ENCODE measurements at places on chromosomes 13 and 19. TPM values are rescaled to one million over a fixed set of nuclear protein-coding genes. Genes with fewer than 3 reads are reported as not detected.

DNA sequence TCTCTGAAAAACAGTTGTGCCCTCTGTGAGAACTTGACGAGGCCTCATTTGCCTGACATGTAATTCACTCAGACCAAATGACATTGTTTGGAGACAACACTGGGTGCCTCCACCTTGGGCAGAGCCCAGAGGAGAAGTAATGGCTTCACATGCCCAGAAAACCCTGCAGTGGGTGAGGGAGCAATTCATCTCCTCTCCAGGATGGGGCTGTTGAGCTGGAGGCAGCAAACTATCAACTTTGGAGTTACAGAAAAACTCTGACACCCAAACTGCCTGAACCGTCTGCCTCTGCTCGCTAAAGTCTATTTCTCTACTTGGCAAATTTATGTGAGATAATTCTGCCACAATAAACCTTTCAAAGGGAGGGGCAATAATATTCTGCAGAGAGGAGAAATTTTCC, 146.9 kb downstream of the DCLK1 start:
- DNase-seq = no peak

- DNase-seq = no peak
Observed at GRCh38 chr13:77528834-77529500, 6.5 kb upstream of the SCEL start.

Gene LPAR2
- total RNA-seq = 44.5 TPM

DNA sequence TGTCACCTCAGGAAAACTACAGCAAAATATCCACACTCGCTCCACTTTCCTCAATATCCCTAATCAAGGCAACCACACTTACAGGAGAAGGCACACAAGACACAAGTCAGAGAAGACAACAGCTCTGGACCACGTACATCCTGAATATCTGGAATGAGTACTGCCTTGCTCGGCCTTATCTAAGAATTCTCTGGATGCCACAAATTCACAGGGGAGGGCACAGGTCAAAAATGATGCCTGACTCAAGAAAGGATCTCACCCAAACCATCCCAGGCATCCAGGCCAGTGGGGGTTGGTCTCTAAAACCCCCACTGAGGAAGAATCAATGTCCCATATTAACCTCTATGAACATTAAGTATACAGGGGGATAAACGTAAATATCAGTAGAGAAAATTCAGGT, 29.9 kb downstream of the ATP7B start:
- DNase-seq = no peak

DNA sequence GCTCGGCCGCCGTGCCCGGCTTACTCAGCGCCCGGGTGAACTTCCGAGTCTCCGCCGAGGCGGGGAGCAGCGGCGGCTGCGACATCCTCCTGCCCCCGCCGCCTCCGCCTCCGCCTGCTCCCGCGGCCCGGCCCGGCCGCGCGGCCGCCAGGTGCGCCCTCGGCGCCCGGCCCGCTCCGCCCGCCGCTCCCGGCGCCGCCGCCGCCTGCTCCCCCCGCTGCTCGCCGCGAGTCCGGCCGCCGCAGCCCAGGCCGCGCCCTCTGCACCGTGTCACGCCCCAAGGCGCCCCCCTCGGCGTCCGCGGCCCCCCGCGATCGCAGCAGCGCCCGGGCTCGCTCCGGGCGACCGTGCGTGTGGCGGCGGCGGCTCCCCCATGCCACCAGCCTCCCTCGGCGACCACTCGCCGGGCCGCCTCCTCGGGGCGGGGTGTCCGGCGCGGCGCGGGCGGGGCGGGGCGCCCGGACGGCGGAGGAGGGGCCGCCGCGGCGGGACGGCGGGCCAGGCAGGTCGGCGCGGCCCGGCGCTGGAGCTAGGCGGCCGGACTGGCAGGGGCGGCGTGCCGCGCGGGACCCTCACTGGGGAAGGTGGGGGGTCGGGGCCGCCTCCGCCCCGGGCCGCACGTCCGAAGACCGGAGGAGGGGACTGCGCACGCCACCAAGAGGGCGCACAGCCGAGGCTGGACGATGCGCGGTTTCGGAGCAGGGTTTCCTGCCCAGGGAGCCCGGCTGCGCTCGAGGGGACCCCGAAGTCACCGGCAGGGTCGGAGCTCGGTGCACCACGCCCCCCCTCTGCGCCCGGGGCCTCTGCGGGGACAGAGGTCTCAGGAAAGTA, 108.6 kb upstream of the DOCK9 start:
- peak; percentile 49 for DNase-seq

DNA sequence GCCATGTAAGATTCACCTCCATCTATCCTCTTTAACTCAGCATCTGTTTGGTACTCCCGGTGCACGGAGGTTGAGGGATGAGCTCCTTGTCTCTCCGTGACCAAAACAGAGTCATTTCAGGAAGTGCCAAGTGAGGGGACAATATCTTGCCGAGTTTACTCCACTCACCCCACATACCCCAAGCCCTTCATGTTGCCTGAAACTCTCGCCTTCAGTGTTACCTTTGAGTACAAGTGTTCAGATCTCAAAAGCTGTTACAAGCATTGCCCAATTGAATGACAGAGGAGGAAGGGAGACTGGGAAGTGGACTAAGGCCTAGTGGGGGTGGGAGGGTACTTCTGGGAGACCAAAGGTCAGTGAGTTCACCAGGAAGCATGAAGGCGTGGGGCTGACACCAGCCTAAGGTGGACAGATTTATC, 6.0 kb upstream of the SIGLEC12 start:
- no peak for DNase-seq

DNA sequence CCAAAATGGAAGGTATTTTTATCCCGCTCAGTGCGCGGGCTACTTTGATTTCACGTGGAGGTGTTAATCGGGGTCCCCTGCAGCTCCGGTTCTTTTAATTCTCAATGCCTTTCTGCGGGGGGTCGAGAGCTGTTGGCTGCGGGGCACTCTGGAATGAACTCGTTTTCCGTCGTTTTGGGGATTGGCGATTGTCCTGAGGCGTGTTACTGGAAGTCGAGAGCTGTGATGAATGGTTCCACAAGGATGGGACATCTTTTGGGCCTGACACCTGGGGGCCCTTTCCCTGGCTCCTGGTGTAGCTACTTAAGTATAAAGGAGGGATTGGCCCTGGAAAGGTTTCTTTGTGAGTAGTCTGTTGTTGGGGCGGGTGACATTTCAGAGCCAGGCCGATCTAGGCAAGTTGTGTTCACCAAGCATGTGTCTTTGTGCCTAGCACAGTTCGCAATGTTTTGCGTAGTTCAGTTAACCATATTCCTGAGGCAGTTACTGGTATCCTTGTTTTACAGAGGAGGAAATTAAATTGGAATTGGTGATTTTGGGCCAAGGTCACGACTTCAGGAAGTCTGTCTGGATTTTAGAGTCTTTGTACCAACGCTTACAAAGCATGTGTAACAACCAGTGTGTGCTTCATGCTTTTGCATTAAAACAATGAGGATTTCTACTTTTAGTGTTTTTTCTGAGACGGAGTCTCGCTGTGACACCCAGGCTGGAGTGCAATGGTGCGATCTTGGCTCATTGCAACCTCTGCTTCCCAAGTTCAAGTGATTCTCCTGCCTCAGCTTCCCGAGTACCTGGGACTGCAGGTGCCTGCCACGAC, 846 bp downstream of the RPL13A start:
- no peak for DNase-seq

Gene PGLYRP2
- total RNA-seq = not detected

GRCh38 chr19:47681936-47682335, 31.3 kb upstream of the EHD2 start:
- DNase-seq = no peak

Gene PCDH9
- total RNA-seq = 0.25 TPM

Gene BCL2L12
- 140 TPM for total RNA-seq

DNA sequence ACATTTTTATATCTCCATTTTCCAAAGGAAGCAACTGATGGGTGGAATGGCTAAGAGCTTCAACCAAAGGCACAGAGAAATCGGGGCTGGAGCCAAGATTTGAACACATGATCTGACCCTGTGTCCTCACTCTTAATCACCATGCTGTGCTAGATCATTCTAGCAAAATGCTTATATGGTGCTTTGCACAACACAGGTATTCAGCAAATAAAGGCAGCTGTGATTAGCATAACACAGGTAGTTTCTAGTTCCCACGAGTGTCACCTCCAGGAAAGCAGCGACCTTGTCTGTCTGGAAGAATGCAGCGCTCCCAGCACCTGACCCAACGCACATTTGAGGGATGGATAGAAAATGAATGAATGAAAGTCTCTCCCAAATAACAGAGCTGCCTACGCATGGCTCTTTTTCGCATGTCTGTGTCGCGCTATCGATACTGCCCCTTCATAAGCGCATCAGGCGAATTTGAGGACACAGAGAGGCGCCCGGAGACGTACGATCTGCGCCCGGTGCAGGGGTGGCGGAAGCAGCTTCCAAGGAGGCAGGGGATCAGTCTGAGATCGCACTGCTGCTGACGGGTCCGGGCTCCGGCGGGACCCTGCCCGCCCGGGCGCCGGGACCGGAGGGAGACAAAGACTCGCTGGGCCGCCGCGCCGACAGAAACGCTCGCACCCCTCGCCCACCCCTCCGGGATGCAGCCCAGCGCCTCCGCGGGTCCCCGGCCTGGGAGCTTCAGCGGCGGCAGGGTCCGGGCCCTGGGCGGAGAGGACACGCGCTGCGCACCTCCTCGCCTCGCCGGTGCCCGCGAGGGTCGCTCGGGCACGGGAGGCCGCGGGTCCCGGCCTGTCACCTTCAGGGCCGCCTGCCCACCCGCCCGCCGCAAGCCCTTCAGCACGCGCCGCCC, 609 bp downstream of the EPS15L1 start:
- DNase-seq = no peak

Gene ZNF677
- total RNA-seq = 58.8 TPM

GRCh38 chr19:2014731-2015607, 545 bp downstream of the BTBD2 start:
- peak; percentile 48 for DNase-seq

Gene ALG5
- 19.6 TPM for total RNA-seq

GRCh38 chr19:10617409-10618121, 7.8 kb upstream of the SLC44A2 start:
- no peak for DNase-seq

- no peak for DNase-seq
Observed at GRCh38 chr19:49878744-49879070, 1.2 kb downstream of the TBC1D17 start.

DNA sequence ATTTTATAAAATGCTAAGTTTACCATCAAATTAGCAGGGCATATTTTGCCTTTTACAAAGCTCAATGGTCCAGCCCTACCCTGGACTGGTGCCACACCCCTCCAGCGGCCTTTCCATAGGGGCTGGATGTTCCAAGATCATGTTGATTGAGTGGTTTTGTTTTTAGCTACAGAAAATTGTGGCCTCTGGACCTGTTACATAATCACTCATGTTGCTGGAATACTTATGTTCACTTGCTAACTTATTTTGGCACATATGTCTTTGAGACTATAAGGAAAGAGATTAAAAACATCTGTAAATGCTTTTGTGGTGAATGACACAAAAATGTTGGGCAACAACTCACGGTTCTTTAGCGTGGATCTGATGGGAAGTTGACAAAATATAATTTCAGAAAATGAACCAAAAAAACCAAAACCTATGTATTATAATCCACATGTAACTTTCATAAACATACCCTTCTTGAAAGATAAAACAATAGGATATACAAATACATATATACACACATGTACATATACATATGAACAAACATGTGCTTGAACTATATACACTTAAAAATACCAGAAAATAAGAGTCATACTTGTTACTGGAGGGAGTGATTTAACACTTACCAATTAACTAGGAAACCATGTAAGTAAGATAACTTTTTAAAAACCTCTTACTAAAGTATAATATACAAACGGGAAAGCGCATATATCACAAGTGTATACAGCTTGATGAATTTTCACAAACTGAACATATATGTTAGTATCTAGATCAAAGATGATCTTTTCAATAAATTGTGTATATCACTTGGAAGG, 46.6 kb upstream of the SLC15A1 start:
- no peak for DNase-seq

Gene C1QTNF9
- total RNA-seq = not detected

Gene ATP4A
- 0.59 TPM for total RNA-seq

DNA sequence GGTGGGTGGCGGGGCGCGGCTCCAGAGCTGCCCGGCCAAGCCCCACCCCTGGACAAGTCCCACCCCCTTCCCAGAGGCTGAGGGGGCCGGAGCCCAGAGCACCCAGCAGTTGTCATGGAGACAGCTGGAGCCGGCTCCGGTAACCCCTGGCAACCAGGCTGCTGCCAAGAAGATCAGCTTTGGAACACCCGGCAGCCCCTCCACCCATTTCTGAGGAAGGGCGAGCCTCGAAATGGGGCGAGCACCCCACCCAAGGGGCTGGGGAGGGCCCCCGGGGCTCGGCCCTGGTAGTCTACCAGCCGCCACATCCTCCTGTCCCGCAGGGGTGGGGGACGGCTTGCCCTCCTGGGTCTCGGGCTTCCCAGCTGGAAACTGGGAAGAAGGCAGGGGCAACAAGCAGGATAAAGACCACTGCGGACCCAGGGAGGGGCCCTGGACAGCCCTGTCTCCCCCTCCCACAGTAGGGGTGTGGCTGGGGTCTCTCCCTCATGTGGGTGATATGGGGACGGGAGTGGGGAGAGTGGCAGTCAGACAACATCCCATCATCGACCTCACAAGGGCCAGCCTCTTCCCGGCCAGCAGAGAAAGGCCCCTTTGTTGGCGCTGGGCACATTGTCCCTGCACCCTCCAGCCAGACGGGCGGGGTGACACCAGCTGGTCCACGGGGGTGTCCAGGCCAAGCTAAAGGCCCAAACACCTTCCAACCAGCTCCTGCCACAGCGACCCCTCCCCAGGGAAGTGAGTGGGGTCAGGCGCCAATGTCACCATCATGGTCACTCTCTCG, 1.5 kb downstream of the CERS1 start:
- DNase-seq = peak; percentile 58
